ENCODE measurements at places on chromosomes 16 and 17.

- no peak for DNase-seq
Measured at GRCh38 chr17:83202002-83203000, 122.9 kb downstream of the METRNL start.

- DNase-seq = no peak
Measured at GRCh38 chr17:79043191-79043930, 19.4 kb downstream of the C1QTNF1 start.

DNA sequence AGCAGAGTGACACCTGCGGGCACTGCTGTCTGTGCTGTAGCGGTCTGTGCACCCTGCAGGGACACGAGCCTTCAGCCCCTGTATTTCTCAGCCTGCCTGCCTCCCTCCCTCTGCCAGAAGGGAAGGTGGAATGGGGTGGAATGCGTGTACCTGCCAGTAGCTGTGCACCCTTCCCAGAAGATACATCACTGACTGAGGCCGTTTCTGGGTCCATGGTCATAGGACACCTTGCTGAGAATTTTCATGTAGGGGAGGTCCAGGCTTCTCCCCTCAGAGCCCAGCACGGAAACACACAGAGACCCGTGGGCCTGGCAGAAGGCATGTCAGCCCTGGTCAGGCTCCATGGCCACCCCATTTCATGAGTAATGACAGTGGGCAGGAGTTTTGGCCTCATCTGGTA, 16.5 kb downstream of the DBNDD1 start:
- no peak for DNase-seq

DNA sequence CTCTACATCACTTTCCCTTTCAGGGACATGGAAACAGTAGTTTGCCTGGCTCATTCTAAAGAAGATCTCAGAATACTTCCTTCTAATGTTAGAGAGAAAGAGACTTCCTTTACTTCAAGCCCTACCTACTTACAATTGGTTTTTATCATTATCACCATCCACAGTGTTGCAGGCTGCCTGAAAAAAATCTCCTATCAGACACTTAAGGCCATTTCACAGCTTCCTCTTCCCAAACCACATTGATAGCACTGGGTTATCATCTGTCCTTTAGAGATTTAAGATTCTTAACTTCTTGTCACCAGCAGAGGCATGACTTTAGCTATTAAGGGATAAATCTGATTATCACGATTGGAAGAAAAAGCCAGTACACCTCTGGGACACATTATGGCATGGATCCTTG, 178.5 kb upstream of the TBX2 start:
- no peak for DNase-seq

DNA sequence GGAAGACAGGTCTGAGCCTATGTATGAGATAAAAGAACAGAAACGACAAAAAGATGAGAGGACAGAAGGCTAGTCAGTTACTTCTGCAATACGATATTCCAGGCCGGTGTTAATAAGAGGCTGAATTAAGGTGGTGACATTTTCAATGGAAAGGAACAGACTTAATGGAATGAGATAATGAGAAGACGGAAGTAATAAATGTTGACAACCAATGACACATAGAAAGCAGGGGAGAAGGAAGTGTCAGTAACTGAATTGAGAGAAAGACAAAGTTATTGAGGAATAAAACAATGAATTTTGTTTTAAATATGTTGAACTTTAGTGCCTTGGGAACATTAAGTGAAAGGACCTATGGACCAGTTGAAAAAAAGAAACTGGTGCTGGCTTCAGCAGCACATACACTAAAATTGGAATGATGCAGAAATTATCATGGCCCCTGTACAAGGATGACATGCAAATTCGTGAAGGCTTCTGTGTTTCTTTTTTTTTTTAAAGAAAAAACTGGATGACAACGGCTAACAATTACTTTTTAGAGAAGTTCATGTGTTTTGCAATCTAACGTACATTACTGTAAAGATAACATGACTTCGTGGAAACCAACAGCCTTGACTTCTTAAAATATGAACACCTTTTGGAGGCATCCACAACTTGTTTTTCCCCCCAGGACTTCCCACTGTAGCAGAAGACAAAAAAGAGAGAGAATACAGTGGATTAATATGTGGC, 18.5 kb upstream of the CPD start:
- no peak for DNase-seq

DNA sequence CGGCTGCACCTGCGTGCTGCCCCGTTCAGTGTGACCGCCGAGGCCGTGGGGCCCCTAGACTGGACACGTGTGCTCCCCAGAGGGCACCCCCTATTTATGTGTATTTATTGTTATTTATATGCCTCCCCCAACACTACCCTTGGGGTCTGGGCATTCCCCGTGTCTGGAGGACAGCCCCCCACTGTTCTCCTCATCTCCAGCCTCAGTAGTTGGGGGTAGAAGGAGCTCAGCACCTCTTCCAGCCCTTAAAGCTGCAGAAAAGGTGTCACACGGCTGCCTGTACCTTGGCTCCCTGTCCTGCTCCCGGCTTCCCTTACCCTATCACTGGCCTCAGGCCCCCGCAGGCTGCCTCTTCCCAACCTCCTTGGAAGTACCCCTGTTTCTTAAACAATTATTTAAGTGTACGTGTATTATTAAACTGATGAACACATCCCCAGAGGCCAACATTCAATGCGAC, 1.7 kb downstream of the IL17C start:
- no peak for DNase-seq

- DNase-seq = no peak
Measured at GRCh38 chr16:89430436-89431157, 59.8 kb downstream of the ANKRD11 start.

DNA sequence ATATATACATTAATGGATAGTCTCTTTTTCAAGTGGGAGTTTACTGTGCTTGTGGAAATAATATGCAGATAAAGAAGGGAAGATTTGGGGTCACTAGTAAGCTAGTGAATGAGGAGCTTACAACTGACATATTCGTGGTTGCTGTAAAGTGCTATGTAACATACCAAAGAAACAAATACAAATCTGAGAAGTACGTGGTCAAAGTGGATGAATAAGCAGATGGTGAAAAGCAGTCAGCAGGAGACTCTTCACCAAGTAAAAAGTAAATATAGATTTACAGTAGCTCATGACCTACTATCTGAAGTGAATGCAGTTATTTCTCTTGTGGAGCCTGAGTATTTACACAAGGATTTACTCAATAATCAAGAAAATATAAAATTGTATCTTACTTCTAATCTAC, 136.6 kb upstream of the ELAC2 start:
- no peak for DNase-seq

GRCh38 chr17:42475121-42475520, 16.4 kb downstream of the ATP6V0A1 start:
- no peak for DNase-seq

DNA sequence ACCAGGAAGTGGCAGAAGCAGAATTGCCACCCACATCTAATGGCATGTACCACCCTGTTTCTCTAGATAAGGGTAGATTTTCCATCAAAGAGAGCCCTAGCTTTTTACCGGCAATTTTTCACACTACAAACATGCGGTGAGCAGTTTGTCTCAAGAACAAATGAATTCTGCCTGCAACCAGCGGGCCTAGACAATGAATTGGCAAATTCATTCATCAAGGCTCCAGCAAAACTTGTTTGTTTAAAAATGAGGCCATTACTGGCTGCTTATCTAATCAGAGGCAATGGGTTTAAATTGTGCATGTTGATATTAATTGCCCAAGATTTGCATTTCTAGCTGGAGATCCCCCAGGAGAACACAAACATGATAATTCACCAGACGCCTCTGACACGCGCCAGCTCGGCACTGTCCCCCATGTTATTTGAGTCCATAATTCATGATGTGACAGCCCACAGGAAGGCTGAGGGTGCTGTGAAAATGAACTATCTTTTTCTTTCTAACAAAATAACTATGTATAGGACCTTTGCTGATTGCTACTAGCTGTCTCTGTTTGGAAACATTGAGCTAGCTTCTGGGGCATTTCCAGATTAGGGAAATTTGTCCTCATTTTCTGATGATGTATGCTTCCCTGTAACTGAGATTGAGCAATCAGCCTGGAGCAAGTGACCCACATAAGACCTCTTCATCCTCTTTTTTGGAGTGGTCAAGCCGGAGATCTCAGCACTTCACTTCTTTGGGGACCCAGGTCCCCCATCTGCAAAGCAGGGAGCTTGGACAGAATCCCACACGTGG, 80.8 kb downstream of the CNGB1 start:
- DNase-seq = no peak

- DNase-seq = no peak
Measured at GRCh38 chr17:77190576-77190975, 49.8 kb downstream of the SEC14L1 start.

DNA sequence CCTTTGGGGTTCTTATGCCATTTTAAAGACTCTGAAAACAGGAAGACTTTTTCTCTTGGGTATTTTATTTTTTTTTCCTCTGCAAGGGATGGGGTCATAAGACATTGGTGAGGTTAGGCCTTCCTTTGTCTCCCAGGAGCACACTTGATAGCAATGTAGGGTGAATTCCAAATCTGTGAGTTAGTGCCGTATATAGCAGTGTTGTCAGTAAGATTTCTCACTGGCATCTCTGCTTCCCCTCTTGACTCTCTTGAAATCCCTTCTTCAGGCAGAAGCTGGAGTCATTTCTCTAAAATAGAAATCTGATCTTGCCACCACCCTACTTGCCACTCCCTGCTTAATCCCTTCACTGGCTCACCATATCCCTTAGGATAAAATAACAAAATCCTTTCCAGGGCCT, 529.7 kb downstream of the WWOX start:
- DNase-seq = no peak

DNA sequence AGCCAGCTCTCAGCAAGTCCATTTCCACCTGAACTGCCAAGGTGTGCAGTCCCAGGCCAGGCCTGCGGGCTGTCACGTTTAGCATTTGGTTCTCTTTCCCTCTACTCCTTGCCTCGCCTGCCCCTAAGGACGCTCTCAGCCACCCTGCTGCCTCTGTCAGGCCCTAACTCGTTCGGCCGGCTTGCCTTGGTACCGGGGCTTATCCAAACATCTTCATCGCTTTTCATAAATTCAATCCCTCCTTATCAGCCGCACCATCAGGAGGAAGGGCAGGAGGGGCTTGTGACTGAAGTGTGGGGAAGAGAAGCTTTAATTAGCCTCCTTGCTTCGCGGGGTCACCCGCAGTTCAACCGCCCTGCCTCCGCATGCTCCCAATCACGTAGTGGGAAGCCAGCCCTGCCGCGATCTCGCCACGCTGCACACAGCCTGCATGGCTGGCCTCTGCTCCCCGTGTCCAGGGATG, 231.1 kb downstream of the SOX9 start:
- no peak for DNase-seq

GRCh38 chr16:27547134-27547533, 2.6 kb downstream of the GTF3C1 start:
- DNase-seq = no peak

GRCh38 chr16:65671071-65671470, 549.2 kb upstream of the CDH11 start:
- DNase-seq = no peak

DNA sequence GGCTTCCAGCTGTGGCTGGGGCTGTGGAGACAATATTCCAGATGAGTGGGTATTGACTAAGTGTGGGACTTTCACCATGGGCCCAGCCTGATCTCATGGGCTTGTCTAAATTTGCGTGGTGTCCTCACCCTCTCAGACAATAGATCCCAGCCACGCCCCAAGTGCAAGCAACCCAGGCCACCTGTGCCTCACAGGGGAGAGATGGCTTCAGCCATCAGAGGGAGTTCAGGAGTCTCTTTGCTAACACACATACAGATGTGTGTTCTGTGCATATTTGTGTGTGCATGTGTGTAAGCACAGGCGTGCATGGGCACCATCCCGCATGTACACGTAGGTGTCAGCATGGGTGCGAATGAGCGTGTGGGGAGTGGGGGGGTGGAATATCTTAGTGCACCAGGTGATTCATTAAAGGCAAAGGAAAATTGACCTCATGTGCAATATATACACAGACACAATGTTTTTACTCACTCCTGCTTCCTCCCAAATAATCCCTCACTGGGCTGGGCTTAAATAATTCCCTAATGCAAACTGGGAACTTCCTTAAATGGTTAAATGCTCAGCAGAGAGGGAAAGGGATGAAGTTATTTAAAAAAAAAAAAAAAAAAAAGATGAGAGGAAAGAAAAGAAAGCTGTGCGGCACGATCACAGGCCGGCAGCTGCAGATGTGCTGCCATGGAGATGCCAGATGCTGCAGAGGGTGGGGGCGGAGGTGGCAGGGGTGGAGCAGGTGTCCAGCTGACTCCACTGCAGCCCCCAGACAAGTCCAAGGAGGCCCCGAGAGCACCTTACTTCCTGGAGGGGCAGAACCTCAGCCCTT, 24.0 kb upstream of the CDC42EP4 start:
- DNase-seq = no peak

- no peak for DNase-seq
Measured at GRCh38 chr17:33704856-33705255, 411.8 kb upstream of the ASIC2 start.

DNA sequence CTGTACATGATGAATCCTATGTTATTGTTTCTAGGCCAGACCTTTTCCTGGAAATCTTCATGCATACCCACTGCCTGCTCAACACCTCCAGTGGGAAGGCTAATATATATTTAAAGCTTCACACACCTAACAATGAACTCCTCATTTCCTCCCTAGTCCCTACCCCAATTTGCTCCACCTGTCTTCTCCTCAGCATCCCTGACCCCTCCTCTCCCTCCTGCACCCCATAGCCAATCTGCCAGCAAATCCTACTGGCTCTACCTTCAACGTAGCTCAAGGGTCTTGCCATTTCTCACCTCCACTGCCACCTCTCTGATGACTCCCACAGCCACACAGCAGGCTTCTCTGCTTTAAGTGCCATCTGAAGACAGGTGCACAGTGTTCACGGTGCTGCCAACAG, 215.6 kb upstream of the WSB1 start:
- DNase-seq = no peak

DNA sequence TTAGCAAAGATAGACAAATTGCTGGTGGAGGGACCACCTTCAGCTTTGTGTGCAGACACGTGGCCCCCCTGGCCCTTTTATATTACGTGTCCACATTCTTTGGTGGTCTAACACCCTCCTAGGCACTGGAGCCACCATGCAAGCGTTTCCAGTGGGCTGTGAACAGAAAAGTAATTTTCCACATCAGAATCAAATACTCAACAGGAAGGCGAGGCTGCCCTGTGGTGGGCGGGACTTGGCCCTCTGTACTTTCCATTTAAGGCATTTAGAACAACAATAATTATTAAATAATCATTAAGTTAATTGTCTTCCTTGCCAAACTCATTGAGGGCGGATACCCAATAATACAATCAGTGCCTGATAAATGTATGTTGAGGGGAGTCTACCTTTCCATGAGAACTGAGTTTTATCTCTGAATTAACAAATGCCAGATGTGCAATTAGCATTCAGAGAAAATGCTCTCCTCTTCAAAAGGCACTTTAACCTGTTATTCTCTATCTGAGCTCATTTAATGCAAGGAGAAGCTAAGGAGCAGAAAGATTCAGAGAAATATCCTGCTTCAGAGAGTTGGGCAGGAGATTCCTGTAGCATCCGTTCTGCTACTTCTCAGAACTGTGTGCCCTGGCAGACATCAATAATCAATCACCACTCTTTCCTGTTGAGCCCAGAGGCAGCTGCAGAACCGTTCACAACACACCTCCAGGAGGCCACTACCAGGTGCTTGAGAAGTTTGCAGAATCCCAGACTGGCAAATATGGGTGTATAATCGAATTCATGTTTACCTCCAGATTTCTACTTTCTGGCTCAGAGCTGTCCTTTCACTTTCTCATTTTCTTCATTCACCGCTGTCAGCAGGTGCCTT, 109.4 kb downstream of the CMIP start:
- no peak for DNase-seq

- DNase-seq = no peak
Measured at GRCh38 chr17:72578817-72579470, 458.1 kb downstream of the SOX9 start.

Measured in GOT3 (cell line).